Prostate gland (tissue), 2 donors: ENCODE measurements at places on chromosomes 12 and 14.
A peak's percentile ranks its signal among the peaks of the same experiment; 100 is the strongest.

- DNase-seq = no peak
Observed at GRCh38 chr12:132469423-132469822, 20.5 kb upstream of the FBRSL1 start.

- DNase-seq = no peak
Observed at GRCh38 chr12:20351406-20351805, 16.9 kb upstream of the PDE3A start.

DNA sequence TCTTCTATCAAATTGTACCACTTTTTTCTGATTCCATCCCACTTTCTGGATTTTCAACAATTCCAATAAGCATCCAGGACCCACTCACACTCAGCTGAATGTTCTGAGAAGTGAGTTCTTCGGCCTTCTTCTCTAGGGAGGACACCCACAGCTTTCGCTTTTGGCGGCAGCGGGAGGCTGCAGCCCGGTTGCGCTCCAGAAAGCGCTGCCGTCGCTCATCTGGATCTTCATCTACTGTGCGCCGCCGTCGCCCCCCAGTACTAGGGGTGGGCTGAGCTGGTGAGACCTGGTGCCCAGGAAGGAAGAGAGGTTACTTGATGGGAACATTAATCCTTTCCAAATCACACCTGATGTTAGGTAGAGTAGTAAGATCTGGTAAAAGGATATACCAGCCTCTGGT, 17.2 kb upstream of the NPFF start:
- DNase-seq = no peak

DNA sequence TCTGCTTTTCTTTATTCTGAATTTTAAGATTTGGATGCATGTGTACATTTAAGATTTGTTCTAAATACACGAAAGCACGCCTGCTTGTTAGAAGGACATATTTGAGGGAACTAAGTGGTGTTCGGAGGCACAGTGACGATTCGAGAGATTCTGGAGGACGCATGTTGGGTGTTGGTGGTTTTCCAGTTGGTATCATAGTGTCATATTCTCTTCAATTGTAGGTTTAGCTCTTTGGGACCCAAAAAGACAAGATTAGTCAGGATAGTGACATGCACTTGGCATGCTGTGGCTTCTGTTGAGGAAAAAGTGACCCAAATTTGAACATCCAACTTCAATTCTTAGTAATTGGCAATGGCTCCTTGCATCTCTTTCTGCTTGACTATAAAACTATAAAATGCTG, 30.1 kb downstream of the PRKCH start:
- no peak for DNase-seq

DNA sequence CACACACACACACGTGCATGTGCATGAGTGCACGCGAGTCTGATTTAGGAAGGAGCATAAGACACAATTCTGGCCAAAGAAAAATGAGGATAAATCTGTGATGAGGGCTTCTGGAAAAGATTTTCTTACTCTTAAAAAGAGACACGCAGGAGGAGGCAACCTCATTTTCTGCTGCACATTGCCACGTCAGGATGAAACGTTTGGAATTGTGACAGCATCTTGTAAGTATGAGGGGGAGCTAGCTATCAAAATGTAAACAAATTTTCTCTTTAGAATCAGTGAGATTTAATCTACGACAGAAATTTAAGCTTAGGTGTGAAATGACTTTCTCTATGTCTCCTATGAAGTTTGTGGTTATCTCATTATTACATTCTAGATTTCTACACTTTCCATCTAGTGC, 31.1 kb upstream of the NUBPL start:
- DNase-seq = no peak

- DNase-seq = no peak
Observed at GRCh38 chr14:55450987-55451386, 10.6 kb upstream of the TBPL2 start.

- no peak for DNase-seq
Observed at GRCh38 chr12:105667973-105668743, 337.7 kb downstream of the C12orf75 start.

GRCh38 chr14:69712599-69713088, 54.3 kb upstream of the SRSF5 start:
- peak; percentile 64 for DNase-seq
